Right atrium auricular region (tissue), 2 donors: ENCODE measurements at places on chromosomes 1 and 21. TPM values are rescaled to one million over a fixed set of nuclear protein-coding genes. Genes with fewer than 3 reads are reported as not detected.
A peak's percentile ranks its signal among the peaks of the same experiment; 100 is the strongest.

GRCh38 chr1:164713456-164714207 is 154.6 kb downstream of the PBX1 start:
- no peaks in the 10 kb centered on the region for H3K27me3 ChIP-seq
- no peak for DNase-seq
- no peak overlapping the region for H3K4me3 ChIP-seq
- no peaks in the 10 kb centered on the region for H3K36me3 ChIP-seq
- peaks cover 58% of the 10 kb centered on the region for H3K4me1 ChIP-seq

DNA sequence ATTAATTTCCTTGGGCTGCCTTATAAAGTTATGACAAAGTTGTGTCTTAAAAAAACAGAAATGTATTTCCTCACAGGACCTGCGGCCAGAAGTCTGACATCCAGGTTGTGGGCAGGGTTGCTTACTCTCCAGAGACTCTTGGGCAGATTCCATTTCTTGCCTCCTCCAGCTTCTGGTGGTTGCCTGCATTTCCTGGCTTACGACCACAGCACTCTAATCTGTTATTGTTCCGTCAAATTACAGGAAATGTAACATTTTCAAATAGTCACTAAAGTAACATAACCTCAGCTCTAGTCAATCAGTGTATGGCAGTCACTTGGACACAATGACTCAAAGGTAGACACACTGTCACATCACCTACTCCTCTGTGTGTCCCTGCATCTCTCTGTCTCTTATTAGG is 226.8 kb downstream of the DNAH14 start:
- H3K36me3 ChIP-seq = no peaks in the 10 kb centered on the region
- no peak overlapping the region for H3K27ac ChIP-seq
- no peak overlapping the region for H3K4me3 ChIP-seq
- DNase-seq = no peak
- H3K4me1 ChIP-seq = no peaks in the 10 kb centered on the region

DNA sequence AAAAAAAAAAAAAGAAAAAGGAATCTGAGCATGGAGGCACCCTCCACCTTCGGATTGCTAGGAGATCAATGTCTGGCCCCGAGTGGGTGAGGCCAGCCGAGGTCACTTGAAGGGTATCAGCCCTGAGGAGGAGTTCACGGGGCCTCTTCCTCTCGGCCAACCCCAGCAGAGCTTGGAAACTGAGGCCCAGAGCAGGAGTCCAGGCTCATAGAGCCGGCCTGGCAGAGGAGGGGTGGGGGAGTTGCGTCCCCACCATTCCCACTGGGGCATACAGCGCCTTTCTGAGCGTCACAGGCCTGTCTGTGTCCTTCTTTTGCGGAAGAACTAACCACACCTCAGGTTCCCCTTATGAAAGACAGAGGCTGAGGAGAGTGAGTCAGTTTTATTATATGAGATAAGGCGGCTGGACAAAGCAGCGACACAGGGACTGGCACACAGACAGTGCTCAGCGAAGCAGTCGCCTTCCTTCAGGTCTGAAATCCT is 17.1 kb upstream of the EPHA2 start:
- peak; percentile 74 for DNase-seq
- H3K27ac ChIP-seq = peak overlapping the region; percentile 31
- H3K4me1 ChIP-seq = no peaks in the 10 kb centered on the region
- H3K4me3 ChIP-seq = no peak overlapping the region
- no peaks in the 10 kb centered on the region for H3K27me3 ChIP-seq
- no peaks in the 10 kb centered on the region for H3K36me3 ChIP-seq

Gene PDC
- not detected for total RNA-seq

Gene IFNLR1
- total RNA-seq = 3.7 TPM

- H3K36me3 ChIP-seq = no peaks in the 10 kb centered on the region
- no peaks in the 10 kb centered on the region for H3K27me3 ChIP-seq
- H3K4me1 ChIP-seq = peaks cover 30% of the 10 kb centered on the region
- no peak overlapping the region for H3K27ac ChIP-seq
- no peak for DNase-seq
These were observed 24.0 kb downstream of the PUM1 start for GRCh38 chr1:31041529-31041928.
